ENCODE measurements at places on chromosomes 2 and 18.

DNA sequence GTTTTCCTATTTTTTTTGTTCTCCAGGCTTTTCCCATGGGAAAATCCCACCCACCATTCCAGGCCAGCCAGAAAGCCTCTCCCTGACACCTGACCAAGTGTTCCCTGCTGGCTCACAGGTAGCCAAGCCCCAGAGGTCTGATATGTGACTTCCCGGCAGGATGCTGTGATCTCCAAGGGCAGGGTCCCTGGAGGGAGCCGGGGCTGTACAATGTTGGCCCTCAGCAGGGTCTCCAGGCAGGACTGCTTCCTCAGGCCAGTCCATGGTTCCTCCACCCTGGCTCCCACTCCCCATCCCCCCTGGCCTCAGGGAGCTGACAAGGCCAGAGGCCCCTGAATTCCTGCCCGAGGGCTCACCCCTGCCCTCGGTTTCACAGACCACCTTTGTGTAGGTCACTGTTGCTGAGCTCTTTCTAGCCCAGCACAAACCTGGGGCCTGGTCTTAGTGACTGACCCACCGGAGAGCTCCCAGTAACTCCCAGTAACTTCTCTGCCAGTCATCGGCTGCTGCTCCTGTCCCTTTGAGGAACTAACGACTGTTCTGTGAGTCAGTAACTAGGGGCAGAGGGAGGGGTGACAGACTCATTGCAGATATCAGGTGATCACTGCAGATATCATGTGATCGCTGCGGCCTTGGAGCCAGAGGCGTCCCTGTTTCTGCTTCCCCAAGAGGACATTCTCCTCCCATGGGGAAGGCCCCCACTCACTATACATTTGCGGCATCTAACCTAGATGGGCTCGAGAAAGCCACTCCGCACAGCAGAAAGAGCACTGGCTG lies 38.7 kb downstream of the SDC1 start:
- ATAC-seq = no peak

GRCh38 chr2:28981016-28981441 lies at the start of gene TOGARAM2:
TOGARAM2 (plus strand) TSS chr2:28981298; CDS start chr2:28994835, 13,537 bp downstream.
- ATAC-seq = peak; percentile 19

DNA sequence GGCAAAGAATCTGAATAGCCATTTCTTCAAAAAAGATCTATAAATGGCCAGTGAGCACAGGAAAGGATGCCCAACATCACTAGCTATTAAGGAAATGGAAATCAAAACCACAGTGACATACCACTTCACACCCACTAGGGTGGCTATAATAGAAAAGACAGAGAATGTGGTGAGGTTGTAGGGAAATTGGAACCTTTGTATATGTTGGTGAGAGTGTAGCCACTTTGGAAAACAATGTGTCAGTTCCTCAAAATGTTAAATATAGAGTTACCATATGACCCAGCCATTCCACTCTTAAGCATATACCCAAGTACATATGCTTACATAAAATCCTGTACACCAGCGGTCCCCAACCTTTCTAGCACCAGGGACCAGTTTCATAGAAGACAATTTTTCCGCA lies 152.8 kb downstream of the SMAD2 start:
- no peak for ATAC-seq

GRCh38 chr18:51266773-51267172 lies 69.3 kb upstream of the MEX3C start:
- no peak for ATAC-seq

GRCh38 chr2:144516981-144517865 lies 2.7 kb downstream of the ZEB2 start:
- ATAC-seq = peak; percentile 70

- no peak for ATAC-seq
Measured at GRCh38 chr2:136327162-136327852, 209.4 kb upstream of the CXCR4 start.

GRCh38 chr2:191686066-191686465 lies 8.1 kb downstream of the NABP1 start:
- no peak for ATAC-seq

DNA sequence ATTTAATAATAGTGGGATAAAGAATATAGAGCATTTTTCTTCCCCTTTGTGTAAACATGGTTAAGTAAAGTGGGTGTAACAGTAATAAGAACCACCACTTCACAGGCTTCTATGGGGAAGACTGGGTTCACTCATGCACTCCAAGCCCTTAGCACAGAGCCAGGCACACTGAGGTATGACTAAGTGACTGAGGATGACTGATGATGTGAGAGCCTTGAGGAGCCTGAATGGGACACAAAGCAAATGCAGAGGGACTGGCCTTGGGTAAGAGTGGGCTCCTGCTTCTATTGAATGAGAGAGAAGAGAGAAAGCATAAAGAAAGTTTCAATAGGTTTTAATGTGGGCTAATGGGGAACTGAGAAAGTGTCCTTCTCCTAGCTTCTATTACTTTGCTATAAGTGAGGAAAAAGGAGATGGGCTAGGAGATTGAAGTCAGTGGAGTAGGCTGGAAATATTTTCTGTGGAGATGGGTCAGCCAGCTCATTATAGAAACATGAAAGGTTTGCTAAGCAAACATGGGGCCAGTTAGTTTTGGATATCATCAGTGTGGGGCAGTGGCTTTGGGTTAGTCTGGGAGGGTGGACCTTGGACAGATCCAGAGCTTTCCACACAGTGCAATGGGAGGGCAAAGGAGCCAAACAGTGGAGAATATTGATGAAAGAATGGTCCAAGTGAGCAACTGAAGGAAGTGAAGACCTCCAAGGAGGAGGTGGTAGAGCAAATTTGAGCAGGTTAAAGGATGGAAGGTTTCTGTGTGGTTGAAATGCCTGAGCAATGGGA lies 20.6 kb downstream of the IL1F10 start:
- ATAC-seq = no peak

DNA sequence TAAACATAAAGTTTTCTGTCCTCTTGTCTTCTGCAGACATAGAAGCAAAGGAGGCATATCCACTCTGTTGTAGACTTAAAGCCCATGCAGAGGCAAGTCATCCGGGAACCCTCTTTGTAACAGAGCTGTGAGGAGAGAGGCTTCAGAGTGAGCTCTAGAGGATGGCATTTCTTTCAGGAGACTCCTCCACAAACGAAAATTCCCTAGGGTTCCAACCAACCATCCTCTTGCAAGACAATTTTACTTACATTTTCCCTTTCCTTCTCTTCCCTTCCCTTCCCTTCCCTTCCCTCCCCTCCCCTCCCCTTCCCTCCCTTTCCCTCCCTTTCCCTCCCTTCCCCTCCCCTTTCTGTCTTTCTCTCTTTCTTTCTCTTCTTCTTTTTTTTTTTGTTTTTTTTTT lies 446.3 kb upstream of the MAP2 start:
- no peak for ATAC-seq

- ATAC-seq = no peak
Measured at GRCh38 chr2:98570356-98570755, 38.0 kb downstream of the COA5 start.

All from SK-N-SH treated with all-trans-retinoic acid at 6 μM for 48 hours (cell line).